ENCODE measurements at places on chromosomes 5 and 9. TPM values are rescaled to one million over a fixed set of nuclear protein-coding genes. Genes with fewer than 3 reads are reported as not detected.

DNA sequence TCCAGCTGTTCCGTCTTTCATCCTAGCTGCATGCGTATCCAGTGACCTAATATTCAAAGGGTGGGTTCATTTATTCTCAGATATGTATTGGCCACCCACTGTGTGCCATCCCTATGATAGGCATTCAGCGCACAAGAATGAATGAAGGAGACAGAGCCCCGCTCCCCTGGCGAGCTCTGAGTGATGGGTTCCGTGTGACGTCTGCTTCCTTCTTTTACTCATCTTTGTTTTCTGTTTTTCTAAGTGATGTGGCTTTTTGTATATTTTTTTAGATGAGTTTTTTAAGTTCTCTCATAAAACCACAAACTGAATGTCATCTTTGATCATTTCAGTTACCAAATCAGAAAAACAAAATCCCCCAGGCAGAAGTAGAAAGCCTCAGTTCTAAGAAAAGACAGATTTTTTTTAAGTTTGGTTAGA lies 168.3 kb upstream of the OTULINL start:
- H3K27me3 ChIP-seq: no peaks in the 10 kb centered on the region
- H3K27ac ChIP-seq: no peak overlapping the region
- no peaks in the 10 kb centered on the region for H3K36me3 ChIP-seq
- no peaks in the 10 kb centered on the region for H3K4me1 ChIP-seq
- H3K4me3 ChIP-seq: no peak overlapping the region

DNA sequence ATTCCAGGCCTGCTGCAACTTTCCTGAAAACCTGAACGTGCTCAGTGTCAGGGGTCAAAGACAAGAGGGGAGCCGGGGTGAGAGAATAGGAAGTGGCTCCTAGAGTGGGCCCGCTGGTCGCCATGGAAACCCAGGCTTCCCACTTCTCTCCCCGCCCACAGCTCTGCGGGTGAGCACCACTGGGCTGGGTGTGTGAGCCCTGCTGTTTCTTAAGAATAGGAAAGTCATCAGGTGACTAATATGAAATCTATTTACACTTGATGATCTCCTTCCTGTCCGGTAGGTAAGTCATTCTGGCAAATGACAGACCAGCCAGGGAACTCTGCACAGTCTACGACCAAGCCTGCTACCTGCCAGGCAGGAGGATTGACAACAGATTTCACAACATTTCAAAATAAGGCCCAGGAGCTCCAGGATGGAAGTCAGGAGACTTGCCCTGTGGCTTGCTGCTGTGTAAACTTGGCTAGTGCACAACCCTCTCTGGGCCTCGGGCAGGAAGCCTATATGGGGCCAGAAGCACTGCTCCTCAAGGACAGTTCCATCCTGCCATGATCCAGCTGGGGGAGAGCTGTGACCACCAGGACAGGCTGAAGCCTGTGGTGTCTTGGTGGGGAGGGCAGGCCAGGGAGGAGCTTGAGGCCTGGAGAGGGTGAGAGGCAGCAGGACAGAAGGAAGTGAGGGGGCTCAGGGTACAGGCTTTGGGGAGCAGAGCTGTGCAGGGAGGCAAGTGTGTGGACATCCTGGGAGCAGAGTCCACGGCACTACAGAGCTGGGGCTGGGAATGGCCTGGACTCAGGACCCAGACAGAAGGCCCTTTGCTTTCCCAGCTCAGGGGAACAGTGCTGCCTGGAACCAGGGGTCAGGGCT lies 60.6 kb downstream of the SHB start:
- H3K27ac ChIP-seq: no peak overlapping the region
- DNase-seq: no peak
- no peaks in the 10 kb centered on the region for H3K4me1 ChIP-seq
- H3K27me3 ChIP-seq: no peaks in the 10 kb centered on the region

PGM5 gene
- total RNA-seq: 53.1 TPM

DNA sequence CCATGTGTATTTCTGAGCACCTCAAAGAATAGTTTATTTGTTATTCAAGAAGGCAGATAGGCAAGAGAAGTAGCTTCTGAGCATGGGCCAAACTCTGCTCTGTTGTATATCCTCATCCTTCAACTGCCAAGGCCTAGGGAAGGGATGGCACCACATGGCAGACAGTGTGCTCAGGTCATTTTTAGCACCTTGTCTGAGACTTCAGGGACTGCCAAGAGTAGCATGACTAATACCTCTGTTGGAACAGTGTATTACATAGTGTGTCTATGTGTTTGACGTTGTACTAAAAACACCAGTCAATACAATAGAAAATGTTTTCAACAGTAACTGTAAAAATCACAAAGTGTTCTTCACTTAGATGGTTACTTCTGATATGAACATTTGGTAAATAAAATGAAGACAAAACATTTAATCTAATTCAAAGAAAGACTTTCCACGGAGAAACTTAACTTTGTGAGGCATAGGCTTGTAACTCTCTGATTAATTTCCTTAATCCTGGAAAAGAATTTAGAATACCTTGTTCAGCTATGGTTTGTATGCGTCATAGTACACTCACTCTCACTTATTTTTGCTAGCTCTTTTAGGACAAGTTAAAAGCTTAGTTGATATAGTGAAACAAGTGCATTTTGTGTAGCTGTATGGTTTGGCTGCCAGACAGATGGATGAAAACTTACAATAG lies 318.4 kb upstream of the RIOK2 start:
- DNase-seq: no peak
- H3K27me3 ChIP-seq: no peaks in the 10 kb centered on the region
- H3K36me3 ChIP-seq: no peaks in the 10 kb centered on the region
- no peak overlapping the region for H3K4me3 ChIP-seq
- H3K27ac ChIP-seq: no peak overlapping the region

GRCh38 chr5:179720222-179720621 lies 12.4 kb upstream of the MAML1 start:
- H3K36me3 ChIP-seq: peaks cover 27% of the 10 kb centered on the region
- DNase-seq: no peak
- H3K27me3 ChIP-seq: no peaks in the 10 kb centered on the region
- H3K4me1 ChIP-seq: no peaks in the 10 kb centered on the region
- no peak overlapping the region for H3K4me3 ChIP-seq

DNA sequence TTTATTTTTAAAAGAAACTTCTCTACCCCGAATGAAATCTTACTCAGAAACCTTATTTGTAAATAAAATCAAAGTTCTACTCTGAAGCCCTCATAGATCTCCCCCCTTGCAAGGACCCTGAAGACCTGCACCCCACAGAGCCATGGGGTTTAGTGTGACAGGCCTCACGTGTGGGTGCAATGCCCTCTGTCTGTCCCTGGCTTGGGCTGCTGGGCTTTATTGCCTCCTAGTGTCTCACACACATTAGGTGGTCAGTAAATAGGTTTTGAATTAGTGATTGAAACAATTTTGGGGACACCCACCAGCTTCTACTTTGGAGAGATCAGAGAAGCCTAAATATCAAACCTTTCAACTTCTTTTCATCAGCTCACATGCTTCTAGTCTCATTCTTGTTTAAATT lies 403.7 kb downstream of the KDM4C start:
- H3K4me3 ChIP-seq: no peak overlapping the region
- H3K4me1 ChIP-seq: no peaks in the 10 kb centered on the region
- H3K36me3 ChIP-seq: no peaks in the 10 kb centered on the region
- no peak overlapping the region for H3K27ac ChIP-seq
- H3K27me3 ChIP-seq: no peaks in the 10 kb centered on the region

SARDH gene
- total RNA-seq: 4.6 TPM

DNA sequence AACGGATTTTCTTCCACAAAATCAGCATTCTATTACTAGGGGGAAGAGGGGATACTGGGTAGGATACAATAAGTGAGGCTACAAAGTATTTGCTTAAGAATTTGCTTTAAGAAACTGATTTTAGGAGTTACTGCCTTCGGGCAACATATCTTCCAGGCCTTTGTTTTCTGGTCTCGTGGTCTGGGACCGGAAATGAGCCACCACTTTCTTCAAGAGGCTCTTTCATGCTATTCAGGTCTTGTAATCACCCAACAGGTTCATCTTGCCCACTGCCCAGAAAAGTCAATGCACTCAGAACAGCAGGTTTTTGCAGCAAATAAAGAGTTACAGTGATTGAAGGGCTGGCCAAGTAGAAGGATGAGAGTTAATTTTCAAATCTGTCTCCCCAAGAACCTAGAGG lies 6.6 kb upstream of the AOPEP start:
- H3K27me3 ChIP-seq: no peaks in the 10 kb centered on the region
- H3K4me3 ChIP-seq: no peak overlapping the region
- H3K27ac ChIP-seq: no peak overlapping the region

GRCh38 chr9:35186524-35186923 lies 24.7 kb downstream of the UNC13B start:
- H3K27ac ChIP-seq: no peak overlapping the region
- H3K4me3 ChIP-seq: no peak overlapping the region
- no peaks in the 10 kb centered on the region for H3K4me1 ChIP-seq
- H3K36me3 ChIP-seq: no peaks in the 10 kb centered on the region

DNA sequence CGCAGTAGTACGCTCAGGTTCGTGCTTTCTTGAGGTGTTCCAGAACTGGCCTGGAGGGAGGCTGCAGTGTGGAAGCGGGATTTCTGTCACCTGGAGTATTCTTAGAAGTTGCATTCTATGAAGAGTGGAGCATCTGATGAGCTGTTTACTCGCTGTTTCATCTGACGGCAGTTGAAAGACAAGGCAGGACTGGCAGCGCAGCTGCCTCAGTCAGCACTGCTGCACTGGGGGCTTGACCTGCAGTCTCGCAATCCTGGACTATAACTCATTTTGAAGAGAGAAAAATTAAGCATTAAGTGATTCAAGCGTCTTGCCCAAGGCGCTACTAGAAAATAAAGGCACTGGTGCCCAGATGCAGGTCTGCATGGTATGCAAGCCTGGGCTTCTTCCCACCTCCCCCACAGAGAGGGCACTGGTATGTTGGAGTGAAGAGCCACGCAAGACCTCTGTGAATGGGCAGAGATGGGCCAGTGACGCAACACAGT lies 10.6 kb downstream of the TENT4A start:
- peaks cover 3% of the 10 kb centered on the region for H3K4me1 ChIP-seq
- H3K4me3 ChIP-seq: no peak overlapping the region
- no peaks in the 10 kb centered on the region for H3K36me3 ChIP-seq
- no peak for DNase-seq
- H3K27ac ChIP-seq: no peak overlapping the region

TAF11L5 gene
- not detected for total RNA-seq

DNA sequence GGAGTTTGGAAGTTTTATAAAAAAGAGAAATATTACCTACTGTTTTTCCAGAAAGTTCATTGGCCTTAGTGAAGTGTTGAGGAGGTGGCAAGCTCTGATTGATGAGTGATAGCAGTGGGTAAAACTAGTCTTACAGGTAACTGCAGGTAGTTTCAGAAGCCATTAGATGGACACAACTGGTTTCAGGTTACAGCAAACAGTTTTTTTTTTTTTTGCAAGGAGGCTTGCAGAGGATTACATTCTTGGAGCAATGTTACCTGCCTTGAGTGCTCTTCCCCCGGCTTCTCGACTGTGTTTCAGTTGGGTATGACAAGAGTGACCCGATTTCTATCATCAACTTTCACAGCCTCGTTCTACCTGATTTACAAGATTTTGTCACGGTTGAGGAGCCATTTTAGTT lies 333.4 kb downstream of the YTHDC2 start:
- no peak for DNase-seq
- no peaks in the 10 kb centered on the region for H3K27me3 ChIP-seq
- H3K27ac ChIP-seq: no peak overlapping the region
- H3K4me1 ChIP-seq: no peaks in the 10 kb centered on the region
- no peak overlapping the region for H3K4me3 ChIP-seq

LIX1 gene
- total RNA-seq: 33.4 TPM

SPINK6 gene
- total RNA-seq: not detected

- DNase-seq: no peak
- H3K4me1 ChIP-seq: no peaks in the 10 kb centered on the region
- no peaks in the 10 kb centered on the region for H3K27me3 ChIP-seq
- no peaks in the 10 kb centered on the region for H3K36me3 ChIP-seq
Observed at GRCh38 chr5:97067296-97067850, 75.0 kb downstream of the LIX1 start.

- no peak overlapping the region for H3K27ac ChIP-seq
- no peaks in the 10 kb centered on the region for H3K27me3 ChIP-seq
- H3K4me3 ChIP-seq: no peak overlapping the region
Observed at GRCh38 chr5:88876714-88877113, 6.3 kb downstream of the MEF2C start.

GRCh38 chr9:127838375-127839078 lies 15.9 kb downstream of the ENG start:
- H3K27me3 ChIP-seq: no peaks in the 10 kb centered on the region
- peak overlapping the region; percentile 81 for H3K27ac ChIP-seq
- H3K4me1 ChIP-seq: peaks cover 56% of the 10 kb centered on the region
- H3K36me3 ChIP-seq: no peaks in the 10 kb centered on the region
- H3K4me3 ChIP-seq: no peak overlapping the region
- peak; percentile 60 for DNase-seq

GRCh38 chr5:35822511-35822910 lies 34.2 kb upstream of the IL7R start:
- H3K27me3 ChIP-seq: no peaks in the 10 kb centered on the region
- no peak overlapping the region for H3K27ac ChIP-seq

- H3K4me1 ChIP-seq: no peaks in the 10 kb centered on the region
- no peak overlapping the region for H3K4me3 ChIP-seq
- no peak for DNase-seq
Observed at GRCh38 chr5:173042763-173043107, 13.4 kb upstream of the CREBRF start.

TXNDC8 gene
- not detected for total RNA-seq

DNA sequence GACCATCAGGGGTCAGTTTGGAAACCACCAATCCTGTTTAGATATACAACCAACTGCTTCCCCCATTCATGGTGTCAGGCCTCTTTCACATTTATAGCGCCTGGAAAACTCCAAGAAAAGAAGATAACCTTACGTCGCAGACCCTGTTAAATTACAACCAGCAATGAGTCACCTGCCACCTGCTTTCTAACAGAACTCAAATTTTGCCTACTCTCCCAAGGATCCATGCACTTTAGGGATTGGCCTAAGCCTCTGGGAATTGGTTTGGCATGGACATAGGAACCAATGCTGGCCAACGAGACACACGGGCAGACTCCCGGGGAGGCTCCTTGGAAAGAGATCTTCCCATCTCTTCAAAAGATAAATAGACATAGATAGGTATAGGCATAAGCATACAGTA lies 87.0 kb downstream of the FEM1C start:
- no peak overlapping the region for H3K4me3 ChIP-seq
- H3K36me3 ChIP-seq: no peaks in the 10 kb centered on the region
- H3K27ac ChIP-seq: peak overlapping the region; percentile 58
- H3K4me1 ChIP-seq: no peaks in the 10 kb centered on the region
- no peaks in the 10 kb centered on the region for H3K27me3 ChIP-seq

GRCh38 chr5:178899289-178899688 lies 3.6 kb downstream of the ZFP2 start:
- no peak for DNase-seq
- no peaks in the 10 kb centered on the region for H3K27me3 ChIP-seq
- H3K4me3 ChIP-seq: no peak overlapping the region
- H3K27ac ChIP-seq: no peak overlapping the region

- no peaks in the 10 kb centered on the region for H3K36me3 ChIP-seq
- no peak for DNase-seq
- H3K27me3 ChIP-seq: no peaks in the 10 kb centered on the region
- no peak overlapping the region for H3K4me3 ChIP-seq
- no peaks in the 10 kb centered on the region for H3K4me1 ChIP-seq
Observed at GRCh38 chr9:132699956-132700355, 29.7 kb downstream of the GTF3C4 start.
